ENCODE measurements at places on chromosomes 7 and 10.

- no peaks in the 10 kb centered on the region for H3K4me1 ChIP-seq
- no peak for DNase-seq
- H3K36me3 ChIP-seq = no peaks in the 10 kb centered on the region
- H3K27ac ChIP-seq = no peak overlapping the region
- H3K27me3 ChIP-seq = no peaks in the 10 kb centered on the region
Measured at GRCh38 chr7:117979954-117980497, 106.8 kb upstream of the CTTNBP2 start.

DNA sequence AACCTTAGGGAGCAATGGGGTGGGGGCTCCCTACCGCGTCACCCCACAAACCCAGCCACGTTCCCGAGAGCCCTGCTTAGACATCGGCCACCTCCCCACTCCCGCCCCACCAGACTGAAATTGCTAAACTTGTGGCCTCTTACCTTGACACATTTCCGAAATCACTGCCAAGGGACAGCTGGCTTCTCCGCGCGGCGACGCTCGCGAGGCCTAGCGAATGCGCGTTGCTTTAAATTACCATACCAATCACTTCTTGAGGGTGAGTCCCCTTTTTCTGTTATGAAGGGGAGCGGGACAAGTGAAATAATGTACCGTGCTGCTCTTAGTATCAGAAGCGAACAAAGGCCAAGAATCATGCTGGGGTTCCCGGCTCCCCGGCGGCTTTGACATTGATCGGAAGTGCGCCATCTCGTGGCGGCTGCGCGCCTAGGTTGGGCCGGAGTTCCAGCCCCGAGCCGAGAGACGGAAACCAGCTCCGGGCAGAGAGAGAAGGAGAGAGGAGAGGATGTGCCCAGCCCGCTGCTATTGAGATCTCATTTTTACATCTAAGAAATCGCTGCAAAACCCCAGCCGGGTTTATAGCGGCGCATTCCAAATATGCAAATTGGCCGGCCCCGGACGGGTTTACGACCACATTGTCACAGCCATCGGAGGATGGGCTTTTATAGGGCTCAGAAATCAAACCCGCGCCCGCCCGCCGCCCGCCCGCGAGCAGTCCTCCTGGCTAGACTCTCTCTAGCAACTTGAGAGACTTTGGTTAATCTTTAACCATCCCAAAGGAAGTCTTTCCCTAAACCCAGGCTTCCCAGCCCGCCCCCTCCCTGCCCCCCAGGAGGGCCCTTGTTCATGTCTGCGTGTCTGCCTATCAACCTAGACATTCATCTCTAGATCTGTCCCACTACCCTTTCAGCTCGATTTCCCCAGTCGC, 5.3 kb downstream of the HOXA11 start:
- no peak overlapping the region for H3K27ac ChIP-seq
- peaks cover 11% of the 10 kb centered on the region for H3K4me1 ChIP-seq
- H3K27me3 ChIP-seq = peaks cover 100% of the 10 kb centered on the region

- peak; percentile 41 for DNase-seq
- H3K4me3 ChIP-seq = no peak overlapping the region
- no peak overlapping the region for H3K27ac ChIP-seq
- no peaks in the 10 kb centered on the region for H3K27me3 ChIP-seq
- no peaks in the 10 kb centered on the region for H3K4me1 ChIP-seq
Measured at GRCh38 chr10:4883079-4883739, 57.2 kb downstream of the AKR1E2 start.

- H3K4me1 ChIP-seq = peaks cover 40% of the 10 kb centered on the region
- H3K4me3 ChIP-seq = no peak overlapping the region
- H3K27me3 ChIP-seq = no peaks in the 10 kb centered on the region
Measured at GRCh38 chr10:114492351-114493037, 88.2 kb upstream of the AFAP1L2 start.

DNA sequence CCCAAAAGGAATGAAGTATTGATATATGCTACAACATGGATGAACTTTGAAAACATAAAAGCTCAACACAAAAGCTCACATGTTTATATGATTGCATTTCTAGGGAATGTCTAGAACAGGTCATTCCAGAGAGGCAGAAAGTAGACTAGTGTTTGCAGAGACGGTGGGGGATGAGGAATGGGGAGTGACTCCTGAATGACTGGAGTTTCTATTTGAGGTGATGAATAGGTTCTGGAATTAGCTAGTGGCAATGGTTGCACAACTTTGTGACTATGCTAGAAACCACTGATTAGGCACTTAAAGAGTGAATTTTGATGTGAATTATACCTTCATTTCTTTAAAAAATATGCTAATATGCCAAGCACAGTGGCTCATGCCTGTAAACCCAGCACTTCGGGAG, 6.9 kb downstream of the KPNA7 start:
- no peak for DNase-seq
- no peak overlapping the region for H3K4me3 ChIP-seq
- no peaks in the 10 kb centered on the region for H3K27me3 ChIP-seq
- H3K27ac ChIP-seq = no peak overlapping the region
- no peaks in the 10 kb centered on the region for H3K36me3 ChIP-seq

- H3K4me3 ChIP-seq = no peak overlapping the region
- no peaks in the 10 kb centered on the region for H3K27me3 ChIP-seq
- no peaks in the 10 kb centered on the region for H3K4me1 ChIP-seq
- no peaks in the 10 kb centered on the region for H3K36me3 ChIP-seq
- no peak for DNase-seq
Measured at GRCh38 chr7:3358991-3359390, 57.9 kb downstream of the SDK1 start.

DNA sequence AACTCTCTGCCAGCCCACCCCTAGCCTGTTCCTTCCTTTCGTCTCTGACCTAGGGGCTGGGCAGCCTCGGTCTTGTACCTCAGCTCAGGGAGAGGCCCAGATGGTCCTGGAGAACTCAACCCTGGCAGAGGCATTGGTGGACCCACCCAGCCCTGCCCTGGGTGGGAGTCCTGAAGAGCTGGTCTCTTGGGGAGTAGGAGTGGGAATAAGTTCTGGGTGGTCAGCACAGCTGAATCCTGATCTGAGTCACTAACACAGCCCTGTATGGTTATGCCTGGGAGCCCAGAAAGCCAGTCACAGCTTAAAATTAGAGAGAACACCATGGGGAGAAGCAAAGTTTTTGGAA, 84.0 kb downstream of the SORBS1 start:
- peaks cover 79% of the 10 kb centered on the region for H3K4me1 ChIP-seq
- DNase-seq = no peak
- no peaks in the 10 kb centered on the region for H3K36me3 ChIP-seq
- peak overlapping the region; percentile 87 for H3K27ac ChIP-seq
- H3K27me3 ChIP-seq = no peaks in the 10 kb centered on the region

DNA sequence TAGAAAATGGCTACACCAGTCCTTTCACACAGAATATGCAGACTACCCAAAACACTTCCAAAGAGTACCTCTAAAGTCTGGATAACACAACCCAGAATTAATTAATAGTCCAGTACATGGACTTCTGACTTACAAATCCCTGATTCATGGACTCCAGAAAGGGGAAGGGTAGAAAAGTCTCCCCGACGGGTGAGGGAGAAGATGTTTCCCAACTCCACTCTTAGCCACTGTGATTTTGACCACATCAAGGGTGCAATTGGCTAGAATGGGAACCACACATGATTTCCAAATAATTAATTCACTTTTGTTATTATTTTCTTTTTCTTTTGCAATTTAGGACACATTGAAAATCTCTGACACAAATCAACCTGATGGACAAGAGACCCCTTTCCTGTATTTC, 1.4 kb downstream of the TMEM130 start:
- H3K27ac ChIP-seq = no peak overlapping the region
- H3K36me3 ChIP-seq = no peaks in the 10 kb centered on the region
- no peak for DNase-seq
- H3K4me3 ChIP-seq = no peak overlapping the region
- H3K27me3 ChIP-seq = peaks cover 32% of the 10 kb centered on the region
- peaks cover 5% of the 10 kb centered on the region for H3K4me1 ChIP-seq

GRCh38 chr10:46544989-46545791, 11.3 kb downstream of the GPRIN2 start:
- no peaks in the 10 kb centered on the region for H3K36me3 ChIP-seq
- H3K4me3 ChIP-seq = no peak overlapping the region
- DNase-seq = no peak
- no peaks in the 10 kb centered on the region for H3K4me1 ChIP-seq

DNA sequence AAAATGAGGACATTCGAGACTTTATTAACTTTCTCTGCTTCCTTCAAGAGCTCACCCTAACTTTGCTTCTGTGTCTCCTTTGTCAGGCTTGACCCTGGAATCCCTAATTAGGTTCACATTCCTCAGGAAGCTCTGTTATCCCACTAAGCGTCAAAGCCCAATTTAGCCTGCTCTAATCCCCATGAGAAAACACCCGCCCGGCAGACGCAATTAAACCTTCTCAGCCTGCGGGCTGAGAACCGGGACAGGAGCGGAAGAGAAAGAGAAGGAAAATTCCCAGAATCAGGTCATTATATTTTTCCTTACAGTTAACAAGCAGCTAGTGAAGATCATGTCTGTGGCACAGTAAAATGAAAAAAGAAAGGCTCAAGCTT, 93.0 kb downstream of the TNS3 start:
- peaks cover 43% of the 10 kb centered on the region for H3K4me1 ChIP-seq
- H3K27ac ChIP-seq = peak overlapping the region; percentile 44
- DNase-seq = peak; percentile 62
- H3K4me3 ChIP-seq = no peak overlapping the region
- H3K36me3 ChIP-seq = no peaks in the 10 kb centered on the region
- H3K27me3 ChIP-seq = no peaks in the 10 kb centered on the region

GRCh38 chr7:99124236-99124635, 19.7 kb downstream of the SMURF1 start:
- H3K4me3 ChIP-seq = no peak overlapping the region
- peaks cover 66% of the 10 kb centered on the region for H3K4me1 ChIP-seq
- no peaks in the 10 kb centered on the region for H3K36me3 ChIP-seq
- no peak overlapping the region for H3K27ac ChIP-seq
- H3K27me3 ChIP-seq = no peaks in the 10 kb centered on the region

DNA sequence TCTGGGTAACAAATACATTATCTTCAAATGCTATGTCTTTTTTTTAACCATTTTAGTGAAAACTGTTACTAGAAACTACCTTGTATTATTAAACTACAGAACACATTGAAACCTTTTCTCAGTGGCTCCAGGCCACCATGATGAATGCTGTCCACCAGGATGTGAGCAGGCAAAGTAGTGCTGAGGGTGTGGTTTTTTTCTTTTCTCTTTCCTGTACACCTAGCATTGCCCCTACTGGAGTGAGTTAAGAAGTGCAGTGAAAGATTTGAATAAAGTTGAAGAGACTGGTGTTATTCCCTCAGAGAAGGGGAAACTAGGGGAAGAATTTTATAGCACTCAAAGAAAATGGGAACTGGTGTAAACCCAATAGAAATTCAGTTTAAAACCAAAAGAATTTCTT, 120.0 kb upstream of the SAMD8 start:
- no peak overlapping the region for H3K27ac ChIP-seq
- DNase-seq = no peak
- H3K36me3 ChIP-seq = peaks cover 9% of the 10 kb centered on the region
- H3K4me3 ChIP-seq = no peak overlapping the region

DNA sequence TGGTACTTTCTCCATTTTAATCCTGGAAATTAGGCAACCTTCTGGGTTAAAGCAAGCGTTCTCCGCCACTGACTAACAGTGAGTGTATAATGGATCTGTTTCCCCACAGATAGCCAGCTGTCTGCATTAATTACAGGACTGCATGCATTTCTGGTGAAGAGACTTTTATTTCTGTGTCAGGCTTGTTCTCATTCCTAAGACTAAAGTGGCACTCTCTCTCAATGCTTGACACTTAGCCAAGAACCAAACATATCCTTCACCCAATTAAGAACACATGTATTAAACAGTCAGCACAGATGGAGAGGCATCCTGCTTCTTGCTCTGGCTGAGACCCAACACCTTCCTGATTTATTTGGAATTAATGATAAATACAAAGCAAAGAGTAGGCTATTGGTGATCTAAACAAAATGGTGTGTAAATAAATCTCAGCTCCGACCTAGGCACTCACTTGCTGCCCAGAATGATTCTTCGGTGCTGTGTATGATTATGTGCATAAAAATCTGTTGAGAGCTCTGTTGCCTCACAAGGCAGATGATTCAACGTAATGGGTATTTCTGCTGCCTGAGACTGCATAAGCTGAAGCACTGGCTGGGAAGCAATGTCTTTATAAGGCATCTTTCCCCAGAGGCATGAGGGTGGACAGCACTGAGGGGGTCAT, 16.8 kb downstream of the CALU start:
- H3K27ac ChIP-seq = peak overlapping the region; percentile 74
- no peak for DNase-seq
- peaks cover 94% of the 10 kb centered on the region for H3K36me3 ChIP-seq
- no peak overlapping the region for H3K4me3 ChIP-seq
- H3K4me1 ChIP-seq = peaks cover 41% of the 10 kb centered on the region

GRCh38 chr7:121343302-121343701, 14.5 kb downstream of the WNT16 start:
- no peak for DNase-seq
- no peak overlapping the region for H3K27ac ChIP-seq
- H3K4me3 ChIP-seq = no peak overlapping the region
- H3K4me1 ChIP-seq = no peaks in the 10 kb centered on the region
- H3K27me3 ChIP-seq = no peaks in the 10 kb centered on the region

GRCh38 chr7:45921699-45922519, 837 bp upstream of the IGFBP3 start:
- H3K36me3 ChIP-seq = no peaks in the 10 kb centered on the region
- peak overlapping the region; percentile 64 for H3K27ac ChIP-seq
- peak; percentile 78 for DNase-seq
- H3K4me1 ChIP-seq = peaks cover 39% of the 10 kb centered on the region
- no peak overlapping the region for H3K4me3 ChIP-seq

DNA sequence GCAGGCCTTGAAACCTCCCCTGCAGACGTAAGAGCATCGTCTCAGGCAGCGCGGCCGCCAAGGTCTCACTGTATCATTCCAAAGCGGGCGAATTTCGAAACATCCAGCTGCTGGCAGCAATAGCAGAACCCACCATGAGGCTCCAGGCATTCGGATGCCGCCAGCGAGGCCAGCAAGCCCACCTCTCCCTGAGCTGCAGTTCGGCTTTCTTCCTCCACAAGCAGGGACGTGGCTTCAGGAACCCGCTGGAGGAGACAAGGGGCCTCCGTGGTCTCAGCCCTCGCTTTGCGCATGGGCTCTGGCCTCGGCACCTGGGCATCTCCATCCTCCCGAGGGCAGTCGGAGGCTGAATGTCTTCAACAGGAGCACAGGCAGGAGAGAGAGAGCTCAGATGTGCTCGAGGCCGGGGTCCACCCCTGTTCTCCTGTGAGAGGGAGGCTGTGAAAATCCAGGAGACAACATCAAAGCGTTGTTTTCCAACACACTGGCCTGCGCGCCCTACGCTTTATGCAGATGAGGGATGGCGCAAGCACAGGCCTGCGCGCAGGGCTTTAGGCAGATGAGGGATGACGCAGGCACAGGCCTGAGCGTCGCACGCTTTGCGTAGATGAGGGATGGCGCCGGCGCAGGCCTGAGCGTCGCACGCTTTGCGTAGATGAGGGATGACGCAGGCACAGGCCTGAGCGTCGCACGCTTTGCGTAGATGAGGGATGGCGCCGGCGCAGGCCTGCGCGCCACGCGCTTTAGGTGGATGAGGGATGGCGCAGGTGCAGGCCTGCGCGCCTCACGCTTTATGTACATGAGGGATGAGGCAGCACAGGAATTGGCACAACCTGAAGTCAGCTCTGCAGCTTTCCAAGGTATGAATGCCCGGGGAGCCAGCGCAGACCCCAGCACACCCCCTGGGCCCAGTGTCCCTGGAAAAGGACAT, 103.2 kb downstream of the WDR37 start:
- H3K4me3 ChIP-seq = peak overlapping the region; percentile 6
- no peak overlapping the region for H3K27ac ChIP-seq
- H3K27me3 ChIP-seq = no peaks in the 10 kb centered on the region
- DNase-seq = no peak
- H3K36me3 ChIP-seq = no peaks in the 10 kb centered on the region
- no peaks in the 10 kb centered on the region for H3K4me1 ChIP-seq

Measured in heart left ventricle (tissue), 16 donors.